Fibroblast of skin of right biceps (primary cell): ENCODE measurements at places on chromosomes 3 and 15.

- DNase-seq: peak; percentile 5
Measured at GRCh38 chr3:85821130-85821756, 862.5 kb downstream of the CADM2 start.

DNA sequence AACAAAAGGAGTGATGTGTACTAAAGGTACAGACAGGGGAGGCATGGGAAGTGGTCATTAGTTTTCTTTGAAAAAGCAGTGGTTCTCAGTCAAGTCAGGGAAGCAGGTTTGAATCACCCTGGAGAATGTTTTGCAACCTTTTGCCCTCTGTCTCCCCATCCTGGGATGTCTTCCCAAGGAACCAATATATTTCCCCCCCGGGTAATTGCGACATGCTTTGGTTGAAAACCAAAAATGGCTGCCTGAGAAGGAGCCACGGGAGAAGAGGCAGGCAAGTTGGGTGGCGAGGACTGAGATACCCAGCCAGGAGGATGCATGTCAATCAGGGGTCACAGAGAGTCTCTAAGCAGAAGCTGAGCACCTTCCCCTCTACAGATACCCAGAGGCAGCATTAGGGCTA, 20.2 kb upstream of the PPP1R2 start:
- no peak for DNase-seq

GRCh38 chr15:93196135-93196670, 107.2 kb upstream of the RGMA start:
- DNase-seq: no peak

DNA sequence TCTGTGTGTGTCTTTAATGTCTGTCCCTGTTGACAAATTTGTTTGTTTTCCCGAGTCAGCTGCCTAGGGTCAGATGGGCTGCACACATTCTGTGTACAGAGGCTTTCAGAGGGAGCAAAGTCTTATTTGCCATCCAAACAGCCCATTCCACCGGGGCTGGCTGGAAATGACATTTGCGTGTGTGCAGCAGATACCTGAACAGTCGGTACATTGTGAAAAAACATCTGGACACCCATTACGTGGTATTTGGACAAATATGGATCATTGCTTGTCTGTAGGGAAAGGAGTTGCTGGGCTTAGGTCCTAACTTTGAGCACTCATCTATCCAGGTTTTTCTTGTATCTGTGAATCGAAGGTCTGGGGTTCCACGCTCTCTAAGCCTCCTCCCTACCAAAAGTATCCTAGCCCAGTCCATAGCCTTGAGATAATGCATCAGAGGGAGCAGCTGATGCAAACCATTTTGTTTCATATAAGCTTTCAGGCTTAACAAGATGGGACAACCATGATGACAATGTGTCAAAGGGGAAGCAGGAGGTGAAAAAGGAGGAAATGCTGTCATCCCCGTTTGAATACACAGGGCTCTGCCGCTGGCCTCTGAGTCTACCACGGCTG, 22.2 kb upstream of the CMTM8 start:
- no peak for DNase-seq

DNA sequence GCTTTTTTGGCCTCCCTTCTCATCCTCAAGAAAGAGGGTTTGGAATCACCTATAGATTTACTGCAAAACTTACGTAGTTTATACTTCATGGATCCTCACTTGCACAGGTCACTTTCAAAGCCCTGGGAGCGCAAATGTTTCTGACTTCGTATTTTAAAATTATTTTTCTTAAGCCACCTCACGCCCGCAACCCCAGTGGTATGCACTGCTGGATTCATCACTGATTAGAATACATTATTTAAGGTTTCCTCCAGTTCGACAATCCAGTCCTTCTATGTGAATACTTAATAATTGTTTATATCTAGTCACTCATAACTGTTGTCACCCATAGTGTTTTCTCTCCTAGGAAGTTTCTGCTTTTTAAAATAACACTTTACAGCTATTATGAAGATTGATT, 339.9 kb downstream of the CHL1 start:
- no peak for DNase-seq

DNA sequence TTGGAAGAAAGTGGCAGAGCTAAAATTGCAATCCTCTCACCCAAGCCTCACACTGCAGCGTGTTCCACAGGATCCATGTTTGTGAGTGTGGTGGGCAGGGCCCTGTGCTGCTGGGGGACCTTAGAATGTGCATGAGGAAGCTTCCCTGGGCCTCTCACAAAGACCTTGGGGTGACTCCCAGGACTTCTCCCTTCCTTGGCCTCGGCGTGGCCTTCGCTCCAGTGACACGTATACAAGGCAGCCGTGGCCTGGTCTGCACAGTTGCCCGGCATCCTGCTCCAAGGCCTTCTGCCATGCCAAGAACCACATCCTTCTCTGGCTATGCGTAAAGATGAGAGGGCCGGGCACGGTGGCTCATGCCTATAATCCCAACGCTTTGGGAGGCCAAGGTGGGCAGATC, 196.4 kb downstream of the UACA start:
- no peak for DNase-seq

GRCh38 chr15:39140060-39140604, 440.7 kb upstream of the THBS1 start:
- peak; percentile 99 for DNase-seq

DNA sequence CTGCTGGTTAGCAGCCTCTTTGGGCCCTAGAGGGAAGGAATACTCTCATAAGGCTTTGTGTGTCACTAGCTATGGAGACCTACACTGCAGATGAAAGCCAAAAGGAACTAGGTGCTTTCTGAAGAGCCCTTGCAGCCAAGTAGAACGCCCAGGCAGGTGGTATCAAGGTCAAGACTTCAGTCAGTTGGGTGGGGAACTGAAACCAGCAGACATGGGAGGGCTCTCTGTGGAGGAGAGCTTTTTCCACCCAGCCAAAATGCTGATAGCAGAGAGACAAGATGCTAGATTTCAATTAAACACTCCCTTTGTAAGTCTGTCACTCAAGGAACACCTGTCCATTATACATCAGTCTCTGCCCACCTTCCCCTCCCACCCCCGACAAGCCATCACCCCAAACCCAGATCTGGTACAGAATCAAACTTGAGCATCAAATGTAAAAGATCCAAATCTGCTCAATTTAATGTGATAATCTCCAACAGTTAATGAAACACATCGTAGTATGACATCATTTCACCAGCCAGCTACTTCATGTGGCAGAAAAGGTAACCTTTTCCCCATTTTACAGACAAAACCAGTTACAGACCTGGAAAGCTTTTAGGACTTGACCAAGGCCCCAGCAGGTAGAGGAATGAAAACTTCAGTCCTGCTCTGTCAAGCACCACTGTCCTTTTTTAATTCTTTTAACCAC, 14.6 kb downstream of the MRPS25 start:
- DNase-seq: no peak

DNA sequence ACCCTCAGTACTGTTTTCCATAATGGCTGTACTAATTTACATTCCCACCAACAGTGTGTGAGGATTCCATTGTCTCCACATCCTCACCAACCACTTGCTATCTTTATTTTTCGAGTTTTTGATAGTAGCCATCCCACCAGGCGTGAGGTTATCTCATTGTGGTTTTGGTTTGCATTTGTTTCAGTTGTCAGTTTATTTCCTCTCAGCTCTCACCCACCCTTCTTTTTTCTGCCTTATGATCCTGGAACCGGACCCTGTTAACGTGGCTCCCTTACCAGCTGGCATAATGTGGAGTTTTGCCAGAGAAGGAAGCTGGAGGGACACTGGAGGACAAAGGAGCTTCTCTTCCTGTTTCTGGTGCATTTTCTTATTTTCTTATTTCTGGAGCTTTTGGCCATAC, 25.1 kb upstream of the SH3GL3 start:
- no peak for DNase-seq

GRCh38 chr3:102141928-102142239, 292.6 kb downstream of the NFKBIZ start:
- DNase-seq: no peak

DNA sequence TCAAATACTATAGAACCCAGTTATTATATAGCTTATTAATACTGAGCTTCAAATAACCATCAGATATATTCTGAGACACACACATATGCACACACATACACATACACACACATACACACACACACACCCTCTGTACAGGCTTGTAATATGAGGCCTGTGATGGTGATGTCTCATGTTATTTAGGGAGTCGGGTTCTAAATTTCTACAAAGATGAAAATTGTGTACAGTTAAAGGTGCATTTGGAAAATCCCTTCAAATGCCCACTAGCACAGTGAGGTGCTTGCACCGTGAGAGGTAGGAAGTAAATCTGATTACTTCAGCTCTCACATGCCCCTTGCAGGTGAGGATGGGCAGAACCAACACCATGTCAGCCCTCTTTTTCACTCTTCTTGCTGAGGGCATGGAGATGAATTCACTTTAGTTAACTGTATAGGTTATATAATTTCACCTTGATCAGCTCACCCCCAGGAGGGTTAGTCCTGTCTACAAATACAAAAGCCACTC, 294.5 kb upstream of the PROK2 start:
- no peak for DNase-seq

DNA sequence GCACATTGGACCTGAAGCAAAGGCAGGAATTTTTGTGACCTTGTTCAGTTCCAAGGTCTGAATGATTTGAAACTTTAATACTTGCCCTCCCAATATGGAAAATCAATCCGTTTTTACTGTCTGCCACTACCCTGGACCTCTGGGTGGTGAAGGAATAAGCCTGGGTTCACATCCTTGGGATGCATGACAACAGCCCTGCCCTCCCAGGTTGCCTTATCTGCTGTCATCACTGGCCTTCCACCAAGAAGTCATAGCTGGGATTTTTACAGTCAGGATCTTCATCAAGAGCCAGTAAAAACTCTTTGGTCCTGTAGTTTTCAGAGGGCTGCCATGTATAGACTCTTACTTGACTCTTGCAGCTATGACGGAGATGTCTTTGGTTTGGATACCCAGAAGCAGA, 128.6 kb downstream of the MYLK start:
- DNase-seq: no peak

DNA sequence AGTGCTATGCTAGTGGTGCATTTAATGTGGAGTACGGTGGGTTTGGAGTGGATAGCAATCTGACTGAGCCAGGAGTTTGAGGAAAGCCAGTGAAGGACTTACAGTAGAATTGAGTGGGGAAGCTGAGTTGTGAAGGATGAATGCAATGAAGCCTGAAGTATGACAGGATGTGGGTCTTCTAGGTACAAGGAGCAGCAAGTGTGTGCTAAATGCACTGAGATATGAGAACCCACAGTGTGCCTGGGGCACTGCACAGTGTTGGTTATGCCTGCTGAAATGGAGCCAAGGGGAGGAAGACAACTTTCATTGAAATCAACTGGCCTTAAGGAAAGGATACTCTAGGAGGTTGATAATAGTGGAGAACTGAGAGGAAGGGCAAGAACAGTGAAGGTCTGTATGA, 105.5 kb upstream of the MRPL3 start:
- no peak for DNase-seq

DNA sequence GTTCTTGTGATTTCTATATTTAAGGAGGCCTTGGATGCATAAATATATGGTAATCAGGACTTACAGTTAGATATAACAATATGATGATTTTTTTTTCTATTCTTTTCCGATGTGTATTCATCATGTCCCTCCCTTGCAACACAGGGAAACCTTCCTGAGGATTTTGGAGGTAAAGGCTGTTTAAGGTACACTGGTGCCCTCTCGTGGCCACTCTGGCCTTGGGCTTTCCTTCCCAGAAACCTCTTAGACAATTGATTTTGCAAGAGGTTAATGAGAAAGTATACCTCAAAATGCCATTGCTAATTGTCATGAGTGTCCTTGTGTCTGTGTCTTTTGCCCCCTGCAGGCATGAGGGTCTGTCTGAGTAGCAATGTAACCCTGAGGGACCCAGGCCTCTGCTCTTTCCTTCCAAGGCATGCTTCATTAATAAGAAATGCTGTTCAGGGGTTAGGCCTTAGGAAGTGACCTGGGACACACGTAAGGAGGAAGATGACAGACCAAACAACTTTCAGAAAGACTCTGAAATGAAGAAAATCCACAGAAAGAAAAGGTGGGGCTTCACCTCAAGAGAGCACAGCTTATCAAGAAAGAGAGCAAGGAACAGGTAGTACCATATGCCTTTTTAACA, 70.3 kb upstream of the PPP2R3A start:
- DNase-seq: peak; percentile 76

- peak; percentile 71 for DNase-seq
Measured at GRCh38 chr3:125083776-125084175, 28.0 kb upstream of the HEG1 start.

GRCh38 chr15:90582553-90582952, 52.8 kb downstream of the CRTC3 start:
- peak; percentile 38 for DNase-seq

DNA sequence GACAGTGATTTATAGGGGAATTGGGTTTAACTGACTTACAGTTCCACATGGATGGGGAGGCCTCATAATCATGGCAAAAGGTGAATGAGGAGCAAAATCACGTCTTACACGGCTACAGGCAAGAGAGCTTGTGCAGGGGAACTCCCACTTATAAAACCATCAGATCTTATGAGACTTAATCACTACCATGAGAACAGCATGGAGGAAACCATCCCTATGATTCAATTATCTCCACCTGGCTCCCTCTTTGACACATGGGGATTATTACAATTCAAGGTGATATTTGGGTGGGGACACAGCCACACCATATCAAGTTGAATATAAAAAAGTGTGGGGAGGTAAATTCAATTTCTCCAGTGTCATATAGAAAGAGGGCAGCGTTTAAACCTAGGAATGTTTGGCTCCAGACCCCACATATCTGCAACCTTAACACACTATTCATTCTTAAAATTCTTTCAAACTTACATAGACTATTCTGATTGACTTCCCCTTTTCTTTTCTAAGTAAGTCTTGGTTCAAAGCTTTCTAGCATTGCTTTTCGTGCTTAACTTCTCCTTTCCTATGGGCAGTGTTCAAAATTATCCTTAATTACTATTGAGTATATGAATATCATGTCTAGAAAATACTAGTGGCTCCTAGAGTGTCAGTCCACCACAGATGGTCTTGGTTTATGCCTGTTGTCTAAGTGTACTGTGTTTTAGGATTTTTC, 446.7 kb upstream of the GBE1 start:
- DNase-seq: no peak

GRCh38 chr3:146382386-146382785, 87.0 kb downstream of the PLSCR2 start:
- DNase-seq: peak; percentile 15

DNA sequence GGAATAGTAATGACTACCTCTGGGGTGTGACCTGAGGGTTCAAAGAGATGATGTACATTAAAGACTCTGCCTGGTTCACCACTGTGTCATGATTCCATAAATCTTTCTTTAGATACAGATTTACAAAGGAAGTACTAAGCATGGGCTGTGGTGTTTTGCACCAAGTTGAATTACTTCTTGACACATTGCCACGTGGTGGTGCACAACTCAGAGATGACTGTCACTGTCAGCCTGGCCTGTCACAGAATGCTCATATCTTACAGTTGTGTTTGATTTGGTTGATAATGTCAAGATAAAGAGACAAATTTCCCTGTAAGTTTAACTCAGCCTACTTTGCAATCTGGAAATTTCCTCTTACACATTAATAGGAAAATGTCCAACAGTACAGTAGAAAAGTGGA, 3.2 kb downstream of the CTDSPL start:
- no peak for DNase-seq

- no peak for DNase-seq
Measured at GRCh38 chr15:93360976-93361375, 272.0 kb upstream of the RGMA start.
